Osteoblast (primary cell): ENCODE measurements at places on chromosomes 5 and 9. TPM values are rescaled to one million over a fixed set of nuclear protein-coding genes. Genes with fewer than 3 reads are reported as not detected.

The SNCAIP gene
- 6.2 and 8.0 TPM in 2 replicates for total RNA-seq

The C9orf43 gene
- 0.36 and 0.88 TPM in 2 replicates for total RNA-seq

The F12 gene
- not detected in 2 replicates for total RNA-seq

The GCNT4 gene
- total RNA-seq = 2.5 and 2.7 TPM in 2 replicates

The MOB3B gene
- under 0.01 TPM in 2 replicates for total RNA-seq

The OTP gene
- under 0.01 TPM in 1 of 2 replicates, not detected in the other for total RNA-seq

The GFI1B gene
- total RNA-seq = under 0.01 TPM in 1 of 2 replicates, not detected in the other

The PCDHB3 gene
- total RNA-seq = 0.36 and 0.88 TPM in 2 replicates

The PLAA gene
- 42.3 and 44.5 TPM in 2 replicates for total RNA-seq

The ANKRD31 gene
- total RNA-seq = 0.29 and 0.36 TPM in 2 replicates

The SPINK5 gene
- total RNA-seq = not detected in 2 replicates

The AMBP gene
- total RNA-seq = not detected in 2 replicates

The TMEM174 gene
- total RNA-seq = not detected in 2 replicates

The PCDHB6 gene
- 0.59 and 0.72 TPM in 2 replicates for total RNA-seq

The PCDHGB1 gene
- total RNA-seq = 3.3 and 5.0 TPM in 2 replicates

The CEL gene
- under 0.01 TPM in 1 of 2 replicates, not detected in the other for total RNA-seq

The SHISAL2B gene
- not detected in 2 replicates for total RNA-seq

The PCDHB8 gene
- 0.36 and 0.88 TPM in 2 replicates for total RNA-seq

- H3K4me1 ChIP-seq = peaks cover 10% of the 10 kb centered on the region
- H3K4me3 ChIP-seq = no peak overlapping the region
- H3K36me3 ChIP-seq = peaks cover 76% of the 10 kb centered on the region
- no peaks in the 10 kb centered on the region for H3K27me3 ChIP-seq
These were observed 14.1 kb downstream of the PDLIM4 start for GRCh38 chr5:132271251-132272246.

- H3K4me1 ChIP-seq = peaks cover 6% of the 10 kb centered on the region
- no peak overlapping the region for H3K4me3 ChIP-seq
- H3K36me3 ChIP-seq = no peaks in the 10 kb centered on the region
- DNase-seq = no peak
These were observed 327.0 kb upstream of the TNC start for GRCh38 chr9:115444959-115445358.

GRCh38 chr5:95812074-95812471 lies 10.5 kb downstream of the GLRX start:
- peaks cover 33% of the 10 kb centered on the region for H3K4me1 ChIP-seq
- no peak overlapping the region for H3K4me3 ChIP-seq
- H3K36me3 ChIP-seq = peaks cover 40% of the 10 kb centered on the region
- no peaks in the 10 kb centered on the region for H3K27me3 ChIP-seq
- peak overlapping the region; percentile 20 for H3K27ac ChIP-seq
- DNase-seq = no peak

DNA sequence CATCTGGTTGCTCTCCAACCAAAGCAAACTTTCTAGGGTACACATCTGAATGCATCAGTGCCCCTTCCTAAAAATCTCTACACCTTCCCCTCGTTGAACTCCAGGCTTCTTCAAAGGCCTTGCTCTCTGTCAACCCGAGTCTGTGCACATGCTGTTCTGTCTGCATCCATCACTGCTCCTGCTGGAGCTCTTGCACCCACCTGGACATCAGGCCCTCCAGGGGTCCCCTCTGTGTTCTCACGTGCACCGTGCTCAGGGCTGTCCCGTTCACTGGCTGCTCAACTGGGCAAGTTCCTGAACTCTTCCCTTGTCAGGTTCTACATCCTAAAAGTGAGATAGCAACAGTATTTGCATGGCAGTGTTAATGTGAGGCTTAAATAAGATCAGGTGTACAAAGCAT lies 62.7 kb upstream of the ANGPTL2 start:
- H3K4me1 ChIP-seq = peaks cover 28% of the 10 kb centered on the region
- H3K27me3 ChIP-seq = no peaks in the 10 kb centered on the region
- H3K36me3 ChIP-seq = no peaks in the 10 kb centered on the region
- no peak overlapping the region for H3K4me3 ChIP-seq
- DNase-seq = peak; percentile 62
- H3K27ac ChIP-seq = peak overlapping the region; percentile 96

DNA sequence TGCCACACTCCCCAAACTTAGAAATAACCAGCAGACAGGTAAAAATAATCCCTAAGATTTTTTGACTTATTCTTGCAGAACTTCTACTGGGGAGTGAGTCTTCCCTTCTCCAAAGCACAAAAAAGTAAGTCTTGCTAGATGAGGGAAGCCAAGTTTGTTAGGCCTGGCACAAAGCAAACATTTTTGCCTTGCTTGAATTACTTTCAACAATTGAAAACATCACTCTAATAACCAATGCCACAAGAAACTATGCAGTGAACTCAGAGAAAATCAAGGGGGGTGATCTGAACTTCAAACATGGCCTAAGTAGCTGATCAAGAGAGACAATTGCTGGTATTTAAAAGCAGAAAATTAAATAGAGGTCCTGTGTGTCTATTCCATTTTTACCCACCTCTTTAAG lies 123.6 kb upstream of the SLC1A3 start:
- no peak for DNase-seq
- no peak overlapping the region for H3K4me3 ChIP-seq
- H3K4me1 ChIP-seq = no peaks in the 10 kb centered on the region
- no peaks in the 10 kb centered on the region for H3K36me3 ChIP-seq
- H3K27ac ChIP-seq = no peak overlapping the region

- H3K4me3 ChIP-seq = no peak overlapping the region
- H3K27ac ChIP-seq = no peak overlapping the region
- no peaks in the 10 kb centered on the region for H3K36me3 ChIP-seq
- H3K27me3 ChIP-seq = peaks cover 3% of the 10 kb centered on the region
- DNase-seq = no peak
These were observed 11.0 kb upstream of the ADAMTS2 start for GRCh38 chr5:179355976-179356974.

DNA sequence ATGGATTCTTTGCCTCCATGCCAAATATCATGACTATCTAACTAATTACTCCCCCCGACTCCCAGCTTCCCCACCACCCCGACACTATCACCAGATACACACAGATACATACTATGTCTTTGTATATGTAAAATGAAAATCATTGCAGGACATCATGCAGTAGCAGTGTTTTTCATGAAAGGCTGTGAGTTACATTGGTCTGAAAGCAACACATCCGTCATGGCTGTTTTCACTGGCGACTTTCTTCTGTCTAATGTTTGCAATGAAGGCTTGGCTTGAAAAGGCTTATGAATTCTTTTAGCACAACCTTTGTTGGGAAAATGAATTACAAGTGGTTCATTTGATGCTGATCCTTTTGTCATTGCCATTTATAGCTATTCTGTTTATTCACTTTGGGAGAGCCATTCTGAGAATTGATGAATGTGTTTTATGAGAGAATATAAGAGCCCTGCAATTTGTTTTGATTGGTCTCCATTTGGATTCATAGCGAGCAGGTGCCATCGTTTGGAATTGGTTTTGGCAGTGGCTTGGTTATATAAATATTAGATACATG lies 103.4 kb downstream of the PIP5K1B start:
- H3K27me3 ChIP-seq = no peaks in the 10 kb centered on the region
- no peaks in the 10 kb centered on the region for H3K4me1 ChIP-seq
- H3K4me3 ChIP-seq = no peak overlapping the region
- no peaks in the 10 kb centered on the region for H3K36me3 ChIP-seq

DNA sequence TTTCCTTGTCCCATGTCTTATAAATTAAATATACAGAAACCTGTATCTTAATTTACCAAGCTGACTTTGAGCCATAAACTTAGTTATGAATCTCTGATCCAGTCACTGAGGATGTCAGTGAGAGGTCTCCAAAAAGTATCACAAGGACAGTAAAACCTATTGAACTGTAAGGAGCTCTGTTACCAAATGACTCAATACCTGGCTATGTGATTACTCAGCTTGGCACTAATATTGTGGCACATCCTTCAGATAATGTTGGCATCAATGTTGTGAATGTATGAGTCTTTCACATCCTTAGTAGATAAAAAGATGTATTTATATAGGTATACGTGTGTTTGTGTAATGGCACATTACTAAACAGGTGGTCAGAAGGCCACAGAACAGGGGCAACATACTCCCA lies 18.0 kb upstream of the CAPSL start:
- H3K4me3 ChIP-seq = no peak overlapping the region
- no peaks in the 10 kb centered on the region for H3K36me3 ChIP-seq
- H3K27ac ChIP-seq = no peak overlapping the region
- peaks cover 27% of the 10 kb centered on the region for H3K27me3 ChIP-seq

- H3K27me3 ChIP-seq = peaks cover 27% of the 10 kb centered on the region
- no peak for DNase-seq
- H3K27ac ChIP-seq = no peak overlapping the region
- H3K4me1 ChIP-seq = no peaks in the 10 kb centered on the region
- no peaks in the 10 kb centered on the region for H3K36me3 ChIP-seq
These were observed 113.8 kb upstream of the CCL21 start for GRCh38 chr9:34823778-34824177.

DNA sequence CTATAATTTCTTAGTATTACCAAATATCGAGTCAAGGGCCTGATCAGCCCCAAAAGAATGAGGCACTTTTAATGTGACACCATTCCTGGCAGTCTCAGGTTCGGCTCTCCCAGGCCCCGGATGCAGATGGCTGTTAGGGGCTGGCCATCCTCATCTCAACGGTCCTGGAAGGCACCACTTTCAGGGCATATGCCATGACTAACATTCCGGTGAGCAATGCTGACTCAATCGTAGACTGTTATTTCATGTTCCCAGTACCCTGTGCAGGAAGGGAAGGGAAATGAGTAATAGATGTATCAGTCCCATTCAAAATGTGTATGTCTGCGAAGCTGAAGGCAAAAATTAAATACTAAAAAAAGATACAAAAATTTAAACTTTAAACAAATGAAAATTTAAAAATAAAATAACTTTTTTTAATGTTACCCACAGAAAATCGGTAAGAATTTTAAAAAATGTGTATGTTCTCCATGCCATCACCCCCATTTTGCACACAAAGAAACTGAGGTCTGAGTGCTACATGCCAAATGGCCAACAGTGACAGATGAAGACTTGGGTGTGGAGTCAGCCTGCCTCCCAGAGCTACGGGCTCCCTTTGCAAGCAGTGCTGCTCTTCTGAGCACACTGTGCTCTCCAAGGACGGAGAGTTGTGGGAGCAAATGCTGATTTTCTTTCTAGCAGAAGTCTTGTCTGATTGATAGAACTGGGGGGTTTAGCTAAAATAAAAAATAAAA lies 79.0 kb downstream of the GLDC start:
- peak; percentile 71 for DNase-seq
- no peaks in the 10 kb centered on the region for H3K27me3 ChIP-seq
- no peaks in the 10 kb centered on the region for H3K36me3 ChIP-seq
- peak overlapping the region; percentile 61 for H3K4me3 ChIP-seq
- H3K27ac ChIP-seq = peak overlapping the region; percentile 100

DNA sequence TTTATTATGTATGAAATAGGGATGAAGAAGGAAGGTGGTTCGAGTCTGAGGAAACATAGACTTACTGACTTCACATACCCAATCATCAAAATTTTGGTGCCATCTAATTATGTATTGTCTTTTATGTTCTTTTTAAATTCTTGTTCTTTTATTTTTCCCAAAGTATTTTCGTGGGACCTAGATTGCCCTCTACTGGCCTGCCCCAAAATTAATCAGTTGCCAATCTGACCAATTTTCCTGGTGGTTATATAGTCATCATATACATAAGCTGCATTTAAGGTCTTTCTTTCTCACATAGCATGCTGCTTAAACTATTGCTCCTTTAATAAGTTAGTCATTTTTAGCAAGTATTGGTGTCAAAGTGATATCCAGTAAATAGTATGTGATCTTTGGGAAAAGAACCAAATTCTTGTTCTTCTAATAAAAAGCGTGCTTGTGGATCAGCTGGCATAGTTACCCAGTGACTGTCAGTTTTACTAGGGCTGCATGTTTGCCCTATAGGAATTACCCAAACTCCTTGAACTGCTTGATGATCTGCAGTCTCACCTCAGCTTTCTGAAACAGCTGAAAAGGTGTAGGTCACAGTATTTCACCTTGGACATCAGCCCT lies 223.5 kb downstream of the SH3GL2 start:
- H3K27ac ChIP-seq = no peak overlapping the region
- no peak overlapping the region for H3K4me3 ChIP-seq
